ENCODE measurements at places on chromosomes 16 and 17.

DNA sequence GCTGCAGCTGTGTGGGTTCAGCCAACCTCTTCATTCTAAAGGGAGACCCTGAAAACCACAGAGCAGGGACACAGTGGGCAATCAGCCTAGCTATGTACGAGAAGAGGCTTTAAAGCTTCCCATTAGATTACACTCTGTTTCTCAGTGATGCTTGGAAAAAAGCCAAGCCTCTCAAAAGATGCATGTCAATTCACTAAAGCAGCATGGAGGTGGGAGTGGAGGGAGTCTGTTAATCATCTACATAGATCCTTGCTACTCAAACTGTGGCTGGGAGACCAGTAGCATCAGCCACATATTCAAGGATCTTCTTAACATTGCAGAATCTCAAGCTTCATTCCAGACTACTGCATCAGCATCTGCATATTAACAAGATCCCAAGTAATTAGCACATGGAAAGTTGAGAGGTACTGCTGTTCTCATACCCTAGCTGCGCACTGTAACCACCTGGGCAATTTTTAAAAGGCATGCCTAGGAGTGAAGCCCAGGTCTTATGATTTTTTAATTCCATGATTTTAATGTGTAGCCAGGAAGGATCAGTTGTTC is 305.9 kb downstream of the PMP22 start:
- no peak for DNase-seq

- DNase-seq = peak; percentile 86
Observed at GRCh38 chr16:56788435-56788834, 58.5 kb downstream of the NUP93 start.

- DNase-seq = no peak
Observed at GRCh38 chr16:12201866-12202265, 225.3 kb downstream of the SNX29 start.

DNA sequence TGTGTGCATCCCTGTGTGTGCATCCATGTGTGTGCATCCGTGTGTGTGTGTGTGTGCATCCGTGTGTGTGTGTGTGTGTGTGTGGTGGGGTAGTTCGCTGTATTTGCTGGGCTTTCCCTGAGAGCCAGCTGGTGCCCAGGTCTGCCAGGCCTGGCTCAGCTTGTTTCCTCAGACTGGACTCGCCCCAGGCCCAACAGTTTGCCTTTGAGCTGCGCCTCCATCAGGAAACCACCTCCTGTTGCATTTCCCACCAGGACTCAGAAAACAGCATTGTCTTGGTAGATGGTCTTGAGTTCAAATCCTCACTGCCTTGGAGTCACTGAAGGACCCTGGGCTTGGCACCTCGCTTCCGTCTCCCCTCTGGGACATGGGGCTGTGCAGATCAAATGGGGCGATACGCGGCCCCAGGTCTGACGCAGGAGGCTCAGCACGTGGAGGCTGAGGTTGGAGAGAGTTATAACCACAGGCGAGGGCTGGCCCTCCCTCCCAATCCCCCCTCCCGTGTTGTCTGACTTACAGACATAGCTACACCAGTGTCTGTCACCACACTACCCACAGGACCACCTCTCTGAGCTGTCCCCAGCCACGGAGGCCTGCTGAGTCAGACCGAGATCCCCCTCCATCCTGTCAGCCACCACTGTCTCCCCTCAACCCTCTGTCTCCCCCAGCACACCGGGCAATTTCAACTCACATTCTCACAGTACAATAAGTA is 4.7 kb downstream of the ITGAE start:
- DNase-seq = no peak

DNA sequence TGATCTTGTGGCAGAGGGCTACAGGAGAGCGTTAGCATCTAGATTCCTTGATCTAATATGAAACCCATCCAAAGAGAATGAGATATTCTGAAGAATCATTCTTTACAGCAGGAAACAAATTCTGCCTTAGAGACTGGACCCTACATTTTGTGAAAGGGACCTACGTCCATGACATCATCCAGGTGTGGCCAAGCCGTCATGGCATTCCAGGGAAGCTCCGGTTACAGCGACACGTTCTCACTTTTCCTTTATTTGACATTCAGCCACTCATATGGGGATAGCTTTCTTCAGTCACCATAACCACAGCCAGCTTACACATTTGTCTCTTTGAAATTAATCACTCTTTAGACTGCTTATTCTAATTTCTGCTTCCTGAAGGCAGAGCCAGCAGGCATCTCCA is 408.1 kb downstream of the XYLT1 start:
- no peak for DNase-seq

DNA sequence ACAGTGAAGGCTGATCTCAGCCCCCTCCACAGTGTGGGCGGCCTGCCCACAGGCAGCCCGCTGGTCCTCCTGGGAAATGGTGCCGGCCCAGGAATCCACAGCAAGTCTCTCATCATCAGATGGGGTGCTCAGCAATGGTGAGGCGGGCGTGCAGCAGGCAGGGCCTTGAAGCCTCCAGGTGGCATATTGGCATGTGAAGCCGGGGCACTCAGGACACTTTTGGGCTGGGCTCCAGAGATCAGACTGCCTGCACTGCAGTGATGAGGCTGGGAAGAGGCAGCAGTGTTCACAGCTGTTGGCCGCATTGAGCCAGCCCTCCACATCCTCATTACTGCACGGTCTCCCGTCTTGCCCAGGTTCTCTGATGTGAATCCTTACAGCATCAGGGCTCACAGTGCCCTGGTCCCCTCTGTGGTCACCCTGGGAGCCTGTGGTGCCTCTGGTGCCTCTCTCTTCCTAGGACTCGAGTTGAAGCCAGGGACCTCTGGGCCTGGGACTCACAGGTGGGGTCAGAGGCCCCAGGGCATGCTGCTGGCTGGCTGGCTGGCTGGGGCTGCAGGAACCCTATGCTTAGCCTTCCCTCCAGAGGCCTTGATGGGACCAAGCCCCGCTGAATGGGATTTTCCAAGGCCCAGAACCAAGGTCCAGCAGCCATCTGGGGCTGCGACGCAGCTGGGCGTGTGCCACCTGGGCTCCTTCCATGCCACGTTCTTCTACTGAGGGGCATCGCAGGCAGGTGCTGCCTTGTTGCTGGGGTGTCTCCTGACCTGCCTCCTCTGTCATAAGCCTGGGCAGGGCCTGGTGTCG is 48.6 kb downstream of the TNFRSF13B start:
- no peak for DNase-seq

- DNase-seq = no peak
Observed at GRCh38 chr16:14635395-14636165, 2.8 kb downstream of the BFAR start.

DNA sequence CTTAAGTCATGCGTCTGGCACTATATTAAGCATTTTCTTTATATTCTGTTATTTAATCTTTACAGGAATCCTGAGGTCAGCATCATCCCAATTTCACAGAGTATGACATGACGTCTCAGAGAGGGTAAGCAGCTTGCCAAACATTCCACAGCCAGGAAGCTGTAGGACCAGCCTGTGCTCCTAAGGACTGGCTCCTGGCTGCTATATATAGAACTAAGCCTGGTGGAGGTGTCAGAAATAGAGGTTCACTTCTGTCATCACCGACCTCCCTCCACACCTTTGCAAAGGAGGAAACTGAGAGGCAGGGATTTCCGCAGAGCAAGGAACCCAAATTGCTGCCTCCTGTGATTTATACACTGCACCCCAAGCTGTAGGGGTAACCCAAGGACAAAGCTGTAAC is 37.9 kb upstream of the NDRG4 start:
- no peak for DNase-seq

DNA sequence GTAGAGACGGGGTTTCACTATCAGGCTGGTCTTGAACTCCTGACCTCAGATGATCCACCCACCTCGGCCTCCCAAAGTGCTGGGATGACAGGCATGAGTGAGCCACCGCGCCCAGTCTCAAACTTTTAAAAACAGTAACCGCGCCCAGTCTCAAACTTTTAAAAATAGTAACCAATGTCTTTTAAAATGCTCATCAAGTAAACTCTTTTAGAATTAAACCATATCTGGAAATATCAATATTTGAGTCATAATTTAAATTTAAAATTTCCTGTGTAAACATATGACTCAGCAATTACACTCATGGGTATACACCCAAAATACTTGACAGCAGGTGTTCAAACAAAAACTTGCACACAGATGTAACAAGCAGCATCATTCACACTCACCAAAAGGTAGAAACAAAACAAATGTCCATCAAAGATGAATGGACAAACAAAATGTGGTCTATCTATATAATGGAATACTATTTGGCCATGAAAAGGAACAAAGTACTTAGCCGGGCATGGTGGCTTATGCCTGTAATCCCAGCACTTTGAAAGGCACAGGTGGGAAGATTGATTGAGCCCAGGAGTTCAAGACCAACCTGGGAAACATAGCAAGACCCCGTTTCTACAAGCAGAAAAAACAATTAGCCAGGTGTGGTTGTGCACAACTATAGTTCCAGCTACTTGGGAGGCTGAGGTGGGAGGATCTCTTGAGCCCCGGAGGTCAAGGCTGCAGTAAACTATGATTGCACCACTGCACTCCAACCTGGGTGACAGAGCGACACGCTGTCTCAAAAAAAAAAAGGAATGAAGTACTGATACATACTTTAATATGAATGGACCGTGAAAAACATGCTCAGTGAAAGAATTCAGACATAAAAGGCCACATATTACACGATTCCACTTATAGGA is 20.2 kb downstream of the ENPP7 start:
- no peak for DNase-seq

DNA sequence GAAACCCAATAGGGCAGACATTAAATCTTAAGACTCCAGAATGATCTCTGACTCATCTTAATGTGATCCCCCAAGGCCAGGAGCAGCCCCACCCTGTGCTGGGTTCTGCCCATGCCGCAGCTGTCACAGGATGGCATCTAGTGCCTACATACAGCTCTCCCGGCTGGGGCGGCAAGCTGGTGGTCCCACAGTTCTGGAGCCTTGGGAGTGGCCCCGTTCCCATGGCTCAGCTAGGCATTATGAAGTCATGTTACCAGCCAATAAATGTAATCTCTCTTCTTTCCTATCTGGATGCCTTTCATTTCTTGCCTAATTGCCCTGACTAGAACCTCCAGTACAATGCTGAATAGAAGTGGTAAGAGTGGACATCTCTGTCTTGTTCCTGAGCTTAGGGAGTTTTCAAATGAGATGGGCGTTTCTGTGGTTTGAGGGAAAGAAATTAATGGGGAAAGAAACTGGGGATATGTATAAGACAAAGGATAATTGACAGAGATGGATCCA is 95.7 kb upstream of the DNAH17 start:
- no peak for DNase-seq

DNA sequence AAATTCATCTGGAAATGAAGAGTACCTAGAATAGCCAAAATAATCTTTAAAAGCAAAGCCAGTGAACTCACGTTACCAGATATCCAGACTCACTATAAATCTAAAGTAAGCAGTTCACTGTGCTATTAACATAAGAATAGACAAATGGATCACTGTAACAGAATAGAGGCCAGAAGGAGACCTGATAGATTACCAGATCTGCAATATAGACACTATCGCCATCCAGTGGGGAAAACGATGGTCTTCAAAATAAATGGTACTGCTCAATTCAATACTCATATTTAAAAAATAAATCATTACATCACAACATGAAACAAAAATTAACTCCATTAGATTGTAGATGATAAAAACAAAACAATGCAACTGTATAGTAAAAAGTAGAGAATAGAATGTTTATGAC is 158.6 kb upstream of the CDH8 start:
- no peak for DNase-seq

- no peak for DNase-seq
Observed at GRCh38 chr16:15564604-15565339, 78.2 kb downstream of the MARF1 start.

DNA sequence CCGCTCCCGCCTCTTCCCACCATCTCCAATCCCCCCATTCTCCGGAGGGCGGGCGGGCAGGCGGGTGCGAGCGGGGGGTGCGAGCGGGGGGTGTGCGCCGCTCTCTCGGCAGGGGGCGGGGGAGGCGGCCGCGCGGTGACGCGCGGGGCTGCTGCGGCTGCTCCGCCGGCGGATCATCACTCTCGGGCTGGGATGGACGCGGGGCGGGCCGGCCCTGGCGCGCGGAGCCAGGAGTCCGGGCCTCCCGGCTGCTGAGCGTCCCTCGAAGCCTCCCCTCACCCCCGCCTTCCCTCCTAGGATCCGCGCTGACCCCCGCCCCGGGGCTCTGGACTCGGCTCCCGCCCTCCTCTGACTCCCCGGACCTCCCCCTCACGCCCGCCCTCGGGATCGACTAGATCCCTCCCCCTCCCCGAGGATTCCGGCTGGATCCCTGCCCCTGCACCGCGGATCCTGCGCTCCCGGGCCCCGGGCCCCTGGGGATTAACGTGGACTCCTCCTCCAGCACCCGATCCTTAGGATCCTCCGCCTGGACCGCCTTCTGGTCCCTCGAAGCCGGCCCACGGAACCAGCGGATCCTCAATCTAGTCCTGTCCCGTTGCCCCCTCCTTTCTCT is 946 bp upstream of the TMEM256 start:
- no peak for DNase-seq

DNA sequence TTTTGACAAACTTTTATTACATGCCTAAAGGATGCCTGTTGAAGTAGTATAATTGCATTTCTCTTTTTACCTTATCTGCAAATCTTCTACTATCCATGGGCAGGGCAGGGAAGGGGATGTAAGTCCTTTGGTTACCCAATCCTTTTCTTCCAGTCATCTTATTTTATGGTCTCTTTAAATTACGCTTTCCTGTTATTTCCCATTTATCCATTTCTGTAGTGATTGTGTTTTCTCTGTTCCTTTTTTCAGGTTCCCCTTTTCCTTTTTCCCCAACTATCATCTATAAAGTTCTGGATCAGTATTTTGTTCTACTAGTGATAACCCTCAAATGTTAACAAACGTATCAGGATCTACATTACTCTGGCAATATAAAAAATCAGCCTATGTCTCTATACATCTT is 3.3 kb upstream of the ABCA9 start:
- DNase-seq = no peak

GRCh38 chr16:24996731-24997130 is 18.4 kb downstream of the ARHGAP17 start:
- DNase-seq = no peak
